ENCODE measurements at places on chromosomes 5 and 9.

DNA sequence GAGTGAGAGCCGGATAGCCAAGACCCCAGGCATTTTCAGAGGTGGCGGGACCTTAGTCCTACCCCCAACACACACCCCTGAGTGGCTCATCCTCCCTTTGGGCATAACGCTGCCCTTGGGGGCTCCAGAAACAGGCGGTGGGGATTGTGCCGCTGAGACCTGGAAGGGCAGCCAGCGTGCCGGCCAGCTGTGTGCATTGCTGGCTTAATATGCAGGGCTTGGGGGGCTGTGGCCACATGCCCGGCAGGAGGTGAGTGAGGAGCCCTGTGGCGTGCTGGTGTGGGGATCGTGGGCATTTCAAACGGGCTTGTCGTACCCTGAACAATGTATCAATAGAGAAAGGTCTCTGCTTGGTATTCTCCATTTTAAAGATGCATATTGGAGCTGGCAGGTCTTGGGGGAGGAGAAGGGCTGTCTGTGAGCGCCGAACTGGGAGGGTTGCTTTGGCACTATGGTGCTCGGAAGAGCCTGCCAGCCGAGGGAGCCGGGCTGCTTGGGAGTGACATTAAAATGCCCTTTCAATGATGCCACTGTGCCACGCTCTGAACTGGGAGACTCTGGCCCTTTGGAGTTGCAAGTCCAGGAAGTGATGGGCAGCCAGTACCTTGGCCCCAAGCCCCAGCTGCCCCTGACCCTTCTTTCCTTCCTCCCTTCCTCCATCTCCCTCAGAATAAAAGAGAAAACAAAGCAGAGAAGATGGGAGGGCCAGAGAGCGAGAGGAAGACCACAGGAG lies 11.2 kb upstream of the OLFM1 start:
- H3K36me3 ChIP-seq: no peaks in the 10 kb centered on the region
- no peaks in the 10 kb centered on the region for H3K4me1 ChIP-seq
- H3K27ac ChIP-seq: no peak overlapping the region
- H3K27me3 ChIP-seq: no peaks in the 10 kb centered on the region

DNA sequence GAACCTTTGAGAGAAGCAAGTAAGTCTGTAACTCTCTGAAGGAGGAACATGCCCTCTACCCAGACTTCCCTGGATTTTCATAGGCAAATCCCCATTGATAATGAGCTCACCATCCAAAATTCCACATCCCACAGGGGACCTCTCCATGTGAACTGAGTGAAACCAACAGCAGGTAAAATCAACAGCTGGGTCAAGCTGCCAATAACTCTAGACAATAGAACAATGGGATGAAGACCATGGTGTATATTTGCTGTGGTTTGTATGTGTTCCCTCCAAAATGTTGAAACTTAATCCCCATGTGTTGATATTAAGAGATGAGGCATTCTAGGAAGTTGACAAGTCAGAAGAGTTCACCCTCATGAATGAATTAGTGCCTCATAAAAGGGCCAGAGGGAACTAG lies 110.2 kb upstream of the MYO10 start:
- no peaks in the 10 kb centered on the region for H3K4me1 ChIP-seq
- no peak overlapping the region for H3K27ac ChIP-seq
- no peak for DNase-seq
- no peaks in the 10 kb centered on the region for H3K36me3 ChIP-seq

- no peak overlapping the region for H3K27ac ChIP-seq
- no peaks in the 10 kb centered on the region for H3K27me3 ChIP-seq
- no peak for DNase-seq
- no peak overlapping the region for H3K4me3 ChIP-seq
- peaks cover 25% of the 10 kb centered on the region for H3K4me1 ChIP-seq
Measured at GRCh38 chr5:158433634-158434033, 574.7 kb upstream of the CLINT1 start.

- DNase-seq: no peak
- H3K27ac ChIP-seq: no peak overlapping the region
- no peak overlapping the region for H3K4me3 ChIP-seq
- peaks cover 7% of the 10 kb centered on the region for H3K4me1 ChIP-seq
- no peaks in the 10 kb centered on the region for H3K27me3 ChIP-seq
- no peaks in the 10 kb centered on the region for H3K36me3 ChIP-seq
Measured at GRCh38 chr5:138725153-138725817, 27.9 kb upstream of the CTNNA1 start.

- H3K27me3 ChIP-seq: no peaks in the 10 kb centered on the region
- H3K4me3 ChIP-seq: no peak overlapping the region
- no peak overlapping the region for H3K27ac ChIP-seq
- no peak for DNase-seq
Measured at GRCh38 chr5:124795829-124796228, 49.4 kb upstream of the ZNF608 start.

- no peaks in the 10 kb centered on the region for H3K4me1 ChIP-seq
- no peak for DNase-seq
- H3K27me3 ChIP-seq: no peaks in the 10 kb centered on the region
- no peak overlapping the region for H3K4me3 ChIP-seq
Measured at GRCh38 chr5:64925123-64925522, 156.4 kb downstream of the CWC27 start.

DNA sequence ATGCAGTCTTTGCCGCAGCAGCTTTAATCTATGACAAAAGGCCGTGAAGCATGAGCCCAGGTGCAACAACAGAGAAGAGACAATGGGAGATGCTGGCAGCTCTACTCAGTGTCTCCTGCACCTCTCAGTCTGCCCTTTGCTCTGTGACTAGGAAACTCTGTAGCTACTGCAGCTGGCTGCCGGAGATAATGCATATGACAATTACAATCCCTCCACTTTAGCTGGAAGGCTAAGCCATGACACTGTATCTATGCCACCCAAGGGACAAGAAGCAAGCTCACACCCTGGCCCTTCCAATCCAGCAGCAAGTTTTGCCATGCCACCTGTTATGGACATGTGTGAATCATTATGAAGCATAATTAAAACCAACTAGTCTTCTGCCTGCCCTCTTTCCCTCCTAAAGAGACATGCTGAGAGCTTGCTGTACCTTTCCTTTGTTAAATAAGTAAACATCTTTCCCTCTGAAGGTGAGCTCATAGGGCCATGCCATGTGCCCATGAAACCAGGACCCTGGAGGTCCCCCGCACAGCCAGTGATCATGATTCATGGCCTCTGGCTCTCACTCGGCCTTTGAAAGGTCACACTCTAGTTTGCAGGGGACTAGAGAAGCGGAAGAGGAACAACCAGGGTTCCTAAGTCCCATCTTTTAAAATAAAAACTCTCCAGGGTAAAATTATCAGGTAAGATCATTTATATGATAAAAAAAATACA lies 219.4 kb downstream of the SPOCK1 start:
- no peak overlapping the region for H3K4me3 ChIP-seq
- DNase-seq: no peak
- no peaks in the 10 kb centered on the region for H3K27me3 ChIP-seq
- no peak overlapping the region for H3K27ac ChIP-seq

- no peaks in the 10 kb centered on the region for H3K36me3 ChIP-seq
- H3K27ac ChIP-seq: no peak overlapping the region
- H3K27me3 ChIP-seq: no peaks in the 10 kb centered on the region
- H3K4me1 ChIP-seq: no peaks in the 10 kb centered on the region
Measured at GRCh38 chr9:86637515-86637914, 283.3 kb upstream of the TUT7 start.

All from right lobe of liver (tissue), 6 donors.